ENCODE measurements at places on chromosomes 6 and 20. TPM values are rescaled to one million over a fixed set of nuclear protein-coding genes. Genes with fewer than 3 reads are reported as not detected.

DNA sequence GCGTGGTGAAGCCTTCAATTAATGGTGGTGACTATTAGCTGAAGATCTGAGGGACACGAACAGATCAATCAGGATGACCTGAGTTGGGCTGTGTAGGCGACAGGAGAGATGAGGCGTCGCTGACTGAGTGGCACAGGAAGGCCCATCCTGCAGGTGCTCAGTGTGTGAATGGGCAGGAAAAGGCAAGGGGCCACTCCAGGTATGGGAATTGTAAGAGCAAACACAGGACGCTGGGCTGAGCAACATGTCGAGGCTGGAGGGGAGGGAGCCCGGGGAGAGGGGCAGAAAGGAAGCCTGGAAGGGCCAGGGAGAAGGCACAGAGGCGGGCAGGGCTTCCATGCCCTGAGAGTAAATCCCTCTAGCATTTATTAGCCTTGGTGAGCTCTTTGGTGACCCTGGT lies 151.0 kb downstream of the VEGFA start:
- DNase-seq: no peak

DNA sequence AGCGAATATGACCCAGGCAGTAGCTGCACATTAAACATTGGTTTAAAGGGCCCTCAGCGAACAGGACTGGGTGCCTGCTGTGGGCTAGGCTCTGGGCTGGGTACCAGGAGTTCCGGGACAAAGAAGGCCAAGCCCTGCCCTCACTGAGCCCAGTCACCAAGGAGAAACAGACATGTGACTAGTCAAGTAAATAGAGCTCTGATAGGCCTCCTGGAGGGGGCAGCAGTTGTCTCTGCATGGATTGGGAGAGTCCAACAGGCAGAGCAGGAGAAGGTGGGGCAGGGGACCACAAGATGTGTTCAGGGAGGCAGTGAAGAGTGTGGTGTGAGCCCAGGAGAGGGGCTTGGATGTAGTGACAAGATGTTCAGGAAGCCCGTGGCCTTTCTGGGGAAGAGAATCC lies 3.1 kb downstream of the HM13 start:
- DNase-seq: peak; percentile 80

- no peak for DNase-seq
Measured at GRCh38 chr6:132443206-132443605, 41.9 kb upstream of the MOXD1 start.

DNA sequence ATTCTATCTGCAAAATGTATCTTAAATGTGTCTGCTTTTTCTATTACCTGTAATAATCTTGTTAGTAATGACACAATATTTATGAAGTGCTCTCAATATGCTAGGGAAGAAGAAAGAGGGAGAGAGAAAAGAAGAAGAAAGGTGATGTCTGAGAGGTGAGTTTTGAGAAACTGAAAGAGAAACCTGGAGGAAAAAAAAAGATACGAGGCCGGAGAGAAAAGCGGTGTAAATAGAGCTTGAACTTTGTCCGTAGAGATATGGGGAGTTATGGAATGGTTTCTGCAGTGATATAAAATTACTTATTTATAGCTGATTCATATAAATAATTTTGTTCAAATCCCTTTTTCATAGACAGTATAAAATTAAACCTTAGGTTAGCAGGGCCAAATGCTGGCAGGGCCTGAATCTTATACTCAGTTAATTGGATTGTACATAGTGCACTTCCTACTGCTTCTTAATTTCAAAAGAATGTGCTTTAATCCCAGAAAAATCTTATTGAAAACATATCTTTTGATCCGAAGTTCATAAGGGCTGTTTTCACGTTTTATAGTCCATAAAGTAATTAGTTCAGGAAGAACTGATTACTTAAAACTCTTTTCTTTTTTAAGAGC lies 43.0 kb downstream of the MYB start:
- no peak for DNase-seq

- DNase-seq: no peak
Measured at GRCh38 chr6:125189494-125189893, 35.9 kb downstream of the TPD52L1 start.

The LPA gene
- total RNA-seq: not detected

The SOX4 gene
- 121 TPM for total RNA-seq

The POPDC3 gene
- 1.1 TPM for total RNA-seq

Data from H7 (cell line).